Activated CD4-positive, CD25-positive, alpha-beta regulatory T cell treated with anti-CD3 and anti-CD28 coated beads, Interleukin-2, amount 50 U/mL, for 24 hours (primary cell): ENCODE measurements at places on chromosomes 11 and 22.

GRCh38 chr11:65435981-65436411 lies 13.4 kb downstream of the NEAT1 start:
- ATAC-seq = no peak

DNA sequence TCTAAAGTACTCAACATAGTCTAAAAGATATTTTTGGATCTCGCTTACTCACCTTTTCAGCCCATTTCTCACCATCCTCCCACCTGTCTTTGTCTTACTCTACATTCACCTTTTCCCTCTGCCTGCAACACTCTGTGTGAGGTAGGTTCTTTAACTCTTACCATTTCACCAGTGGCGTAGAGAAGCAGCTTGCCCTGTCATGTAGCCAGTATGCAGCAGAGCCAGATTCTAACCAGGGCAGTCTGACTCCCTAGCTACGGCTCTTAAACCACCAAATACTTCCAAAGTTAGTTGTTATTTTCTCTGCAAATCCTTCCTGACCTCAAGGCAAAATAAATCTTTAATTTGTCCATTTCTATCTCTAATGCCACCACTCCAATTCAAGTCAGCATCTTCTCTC lies 7.5 kb downstream of the ALG8 start:
- no peak for ATAC-seq

DNA sequence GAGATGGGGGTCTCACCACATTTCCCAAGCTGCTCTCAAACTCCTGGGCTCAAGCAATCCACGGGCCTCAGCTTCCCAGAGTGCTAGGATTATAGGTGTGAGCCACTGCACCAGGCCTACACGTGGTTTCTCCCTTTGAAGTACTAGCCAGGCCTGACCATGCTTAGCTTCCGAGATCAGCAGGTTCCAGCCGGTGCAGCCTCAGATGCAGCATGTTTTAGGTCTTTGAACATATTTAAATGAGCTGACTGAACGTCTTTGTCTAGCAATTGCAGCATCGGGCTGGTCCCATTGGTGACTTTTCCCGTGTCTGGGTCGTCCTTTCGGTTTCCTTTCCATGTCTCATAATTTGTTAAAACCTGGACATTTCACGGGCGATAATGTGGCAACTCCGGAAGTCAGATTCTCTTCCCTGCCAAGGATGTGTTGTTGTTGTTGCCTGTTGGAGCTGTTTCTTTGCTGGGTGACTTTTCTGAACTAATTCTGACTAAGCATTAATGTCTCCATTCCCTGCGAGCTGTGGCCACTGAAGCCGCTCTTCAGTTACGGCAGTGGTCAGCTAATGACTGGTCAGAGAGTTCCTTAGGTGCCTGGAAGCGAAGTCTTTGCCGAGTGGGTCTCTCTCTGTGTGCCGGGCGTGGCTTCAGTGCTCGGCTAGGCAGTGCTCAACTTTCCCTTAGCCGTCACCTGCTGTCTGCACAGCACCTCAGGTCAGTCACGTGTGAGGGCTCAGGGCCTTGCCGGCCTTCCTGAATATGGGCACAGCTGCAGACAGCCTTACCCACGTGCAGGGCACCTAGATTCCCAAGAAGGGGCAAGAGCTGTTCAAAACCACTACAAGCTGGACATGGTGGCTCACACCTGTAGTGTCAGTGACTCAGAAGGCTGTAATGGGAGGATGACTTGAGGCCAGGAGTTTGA lies 3.8 kb upstream of the CYP2D6 start:
- ATAC-seq = no peak

DNA sequence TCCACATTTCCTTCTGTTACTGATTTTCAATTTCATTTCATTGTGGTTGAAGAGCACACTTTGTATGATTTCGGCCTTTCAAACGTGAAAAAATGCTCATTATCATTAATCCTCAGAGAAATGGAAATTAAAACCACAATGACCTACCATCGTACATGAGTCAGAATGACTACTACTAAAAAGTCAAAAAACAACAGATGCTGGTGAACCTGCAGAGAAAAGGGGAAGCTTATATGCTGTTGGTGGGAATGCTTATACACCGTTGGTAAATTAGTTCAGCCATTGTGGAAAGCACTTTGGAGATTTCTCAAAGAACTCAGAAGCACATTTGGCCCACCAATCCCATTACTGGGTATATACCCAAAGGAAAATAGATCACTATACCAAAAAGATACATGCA lies 57.6 kb downstream of the DLG2 start:
- peak; percentile 33 for ATAC-seq

- ATAC-seq = peak; percentile 79
These were observed 14.9 kb downstream of the SCYL1 start for GRCh38 chr11:65539744-65540289.

GRCh38 chr11:1196516-1197391 lies 26.1 kb upstream of the MUC5B start:
- no peak for ATAC-seq

- peak; percentile 57 for ATAC-seq
These were observed 20.2 kb downstream of the RTN4RL2 start for GRCh38 chr11:57480409-57481137.

- ATAC-seq = no peak
These were observed 30.4 kb downstream of the CYP2R1 start for GRCh38 chr11:14861680-14862079.

DNA sequence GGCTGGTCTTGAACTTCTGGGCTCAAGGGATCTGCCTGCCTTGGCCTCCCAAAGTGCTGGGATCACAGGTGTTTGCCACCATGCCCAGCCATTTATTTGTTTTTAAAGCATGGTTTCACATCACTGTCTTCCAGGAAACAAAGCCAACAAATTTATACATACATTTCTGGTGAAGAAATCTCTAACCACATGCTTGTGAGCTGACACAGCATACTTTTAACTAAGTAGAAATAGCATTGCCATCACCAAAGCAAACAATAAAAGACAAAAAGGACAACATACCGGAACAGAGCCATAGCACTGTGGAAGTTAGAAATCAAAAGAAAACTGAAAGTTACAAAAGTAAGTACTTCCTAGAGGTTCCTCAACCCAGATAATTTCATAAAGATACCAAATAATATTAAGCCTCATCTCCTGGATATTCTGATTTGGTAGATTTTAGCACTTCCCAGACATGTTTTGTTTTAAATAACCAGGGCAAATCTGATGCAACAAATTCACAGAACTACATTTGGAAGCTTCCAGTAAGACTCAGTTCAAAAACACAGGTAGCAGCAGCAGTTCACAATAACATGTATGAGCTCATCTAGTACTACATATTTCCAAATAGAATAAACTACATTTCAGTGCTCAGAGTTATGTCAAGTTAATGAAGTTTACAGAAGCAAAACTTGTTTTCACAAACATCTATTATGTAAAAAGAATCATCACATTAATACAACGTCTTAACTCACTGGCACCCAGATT lies 70.6 kb downstream of the RRAS2 start:
- no peak for ATAC-seq

DNA sequence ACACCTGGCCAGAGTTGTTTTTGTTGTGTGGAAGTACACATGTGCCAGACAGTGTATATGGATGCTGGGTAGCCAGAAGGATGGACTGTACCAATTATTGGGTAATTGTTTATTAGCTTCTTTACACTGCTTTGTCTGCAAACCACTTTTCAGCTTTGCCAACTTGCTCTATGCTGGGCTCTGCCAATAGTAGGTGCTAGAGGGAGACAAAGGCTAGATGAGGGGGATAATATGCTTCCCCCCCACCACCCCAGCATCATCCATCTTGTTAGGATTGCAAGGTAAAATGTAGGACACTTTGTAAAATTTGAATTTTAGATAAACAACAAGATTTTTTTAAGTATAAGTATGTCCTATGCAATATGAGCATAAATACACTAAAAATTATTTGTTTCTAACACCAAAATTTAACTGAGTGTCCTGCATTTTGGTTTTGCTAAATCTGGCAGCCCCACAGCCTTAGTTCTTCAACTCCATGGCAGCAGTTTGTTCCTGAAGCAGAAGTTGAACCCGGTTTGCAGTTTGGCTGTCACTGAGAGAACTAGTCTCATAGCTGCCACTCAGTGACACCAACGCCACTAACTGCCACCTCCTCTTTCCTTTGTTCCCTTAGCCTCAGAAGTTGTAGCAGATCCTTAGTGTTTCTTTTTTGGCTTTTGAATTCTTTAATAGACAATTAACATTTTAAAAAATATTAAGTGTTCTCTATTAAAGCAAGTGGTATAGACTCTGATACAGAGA lies 78.8 kb downstream of the CCDC81 start:
- ATAC-seq = no peak

GRCh38 chr11:126589492-126589803 lies 234.0 kb downstream of the ST3GAL4 start:
- ATAC-seq = no peak

GRCh38 chr11:46674463-46675287 lies 25.7 kb downstream of the ARHGAP1 start:
- no peak for ATAC-seq

GRCh38 chr11:120883404-120884080 lies 140.4 kb upstream of the TBCEL start:
- ATAC-seq = no peak

DNA sequence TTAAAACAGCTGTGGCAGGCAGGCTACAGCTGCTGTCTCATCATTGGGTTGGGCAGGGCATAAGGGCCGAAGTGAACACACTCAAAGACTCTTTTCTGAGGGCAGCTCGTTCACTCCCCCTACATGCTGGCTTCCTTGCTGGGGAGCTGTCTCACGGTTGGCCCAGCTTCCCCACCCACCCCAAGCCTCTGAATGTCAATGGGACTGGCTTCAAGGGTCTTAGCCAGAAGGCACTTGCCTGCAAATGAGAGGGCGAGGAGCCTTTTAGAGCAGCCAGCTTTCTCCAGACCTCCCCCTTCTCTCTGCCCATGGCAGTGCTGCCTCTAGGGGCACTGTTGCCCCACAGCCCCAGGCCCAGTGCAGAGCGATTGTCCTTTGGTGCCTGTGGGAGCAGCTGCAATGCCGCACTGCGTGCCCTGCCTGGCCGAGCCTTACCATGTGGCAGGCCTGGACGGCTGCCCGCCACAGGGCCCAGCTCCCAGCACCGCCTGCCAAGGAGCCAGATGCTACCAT lies 94.7 kb upstream of the RASSF10 start:
- no peak for ATAC-seq

- ATAC-seq = peak; percentile 32
These were observed 328.8 kb upstream of the PITPNB start for GRCh38 chr22:28247667-28248363.

DNA sequence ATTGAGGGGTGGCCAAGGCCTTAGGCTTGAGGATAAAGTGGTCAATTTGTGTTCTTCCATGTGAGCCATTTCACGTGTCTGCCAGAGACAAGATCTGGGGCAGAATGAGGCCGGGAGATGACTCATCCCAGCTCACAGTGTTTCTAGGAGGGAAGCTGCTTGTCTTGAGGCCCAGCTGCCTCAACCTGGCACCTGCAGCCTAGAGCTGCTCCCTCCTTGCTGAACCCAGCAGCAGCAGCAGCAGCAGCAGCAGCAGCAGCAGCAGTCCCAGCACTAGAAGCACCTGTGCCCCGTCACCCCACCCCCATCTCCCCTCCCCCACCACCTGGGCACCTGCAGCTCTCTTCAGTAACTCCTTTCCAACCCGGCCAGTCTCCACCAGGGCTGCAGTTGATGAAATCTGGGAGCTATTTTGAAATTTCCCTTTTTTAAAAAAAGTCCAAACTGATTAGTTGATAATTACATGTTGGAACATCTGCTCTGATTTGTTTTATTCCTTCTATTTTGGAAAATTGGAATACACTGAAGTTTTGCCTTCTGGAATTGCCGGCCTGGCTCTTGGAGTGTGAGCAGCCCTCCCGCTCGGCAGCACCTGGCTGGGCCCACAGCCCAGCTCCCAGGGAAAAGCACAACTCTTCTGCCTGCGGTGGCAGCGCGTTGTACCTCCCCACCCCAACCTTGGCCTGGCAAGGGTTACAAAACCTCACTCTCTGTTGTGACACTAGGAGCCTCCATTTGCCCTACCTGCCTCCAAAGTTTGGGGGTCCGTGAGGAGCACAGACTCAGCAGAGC lies 143.5 kb downstream of the NXPE2 start:
- no peak for ATAC-seq

DNA sequence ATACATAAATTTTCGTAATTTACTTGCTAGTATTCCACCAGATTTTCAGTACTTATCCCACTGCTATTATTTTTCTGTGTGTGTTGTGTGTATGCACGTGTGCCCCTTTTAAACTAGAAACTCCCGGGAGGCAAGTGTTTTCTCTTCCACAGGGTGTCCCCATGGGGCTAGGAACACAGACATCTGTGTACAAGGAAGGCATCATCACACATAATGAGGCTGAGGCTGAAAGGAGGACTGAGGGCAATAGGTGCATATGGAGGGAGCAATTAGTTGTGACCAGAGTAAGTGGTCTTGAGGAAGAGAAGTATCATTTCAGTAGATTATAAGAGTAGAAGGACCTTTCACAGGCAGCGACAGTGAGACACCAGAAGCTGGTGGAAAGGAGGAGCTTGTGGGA lies 2.1 kb upstream of the DPAGT1 start:
- ATAC-seq = no peak

GRCh38 chr11:114377612-114378267 lies 22.6 kb downstream of the C11orf71 start:
- ATAC-seq = no peak

DNA sequence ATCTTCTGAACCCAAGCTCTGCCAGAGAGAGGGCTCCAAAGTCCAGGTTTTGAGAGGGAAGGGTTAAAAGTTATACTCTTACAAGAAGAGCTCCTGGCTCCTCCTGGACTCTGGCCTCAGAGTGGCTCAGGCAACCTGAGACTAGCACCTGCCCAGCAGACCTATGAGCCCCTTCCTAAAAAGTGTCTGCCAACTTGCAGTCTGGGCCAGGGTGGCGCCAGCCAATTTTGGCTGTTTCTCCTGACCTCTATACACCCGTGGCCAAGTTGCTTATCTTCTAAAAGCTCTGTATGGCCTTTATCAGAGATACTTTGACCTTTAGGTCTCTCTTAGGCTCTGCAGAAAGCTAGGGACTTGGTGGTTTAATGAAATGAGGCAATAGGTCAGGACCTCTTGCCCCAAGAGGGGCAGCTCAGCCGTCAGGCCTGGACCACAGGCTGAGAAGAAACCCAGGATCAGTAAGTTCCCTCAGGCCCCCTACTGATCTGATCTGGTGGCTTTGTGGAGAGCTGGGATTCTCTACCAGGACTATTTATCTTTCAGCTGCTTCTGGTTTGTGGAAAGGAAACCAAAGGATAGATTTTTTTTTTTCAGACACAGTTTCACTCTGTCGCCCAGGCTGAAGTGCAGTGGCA lies 10.3 kb upstream of the UCP3 start:
- ATAC-seq = no peak

DNA sequence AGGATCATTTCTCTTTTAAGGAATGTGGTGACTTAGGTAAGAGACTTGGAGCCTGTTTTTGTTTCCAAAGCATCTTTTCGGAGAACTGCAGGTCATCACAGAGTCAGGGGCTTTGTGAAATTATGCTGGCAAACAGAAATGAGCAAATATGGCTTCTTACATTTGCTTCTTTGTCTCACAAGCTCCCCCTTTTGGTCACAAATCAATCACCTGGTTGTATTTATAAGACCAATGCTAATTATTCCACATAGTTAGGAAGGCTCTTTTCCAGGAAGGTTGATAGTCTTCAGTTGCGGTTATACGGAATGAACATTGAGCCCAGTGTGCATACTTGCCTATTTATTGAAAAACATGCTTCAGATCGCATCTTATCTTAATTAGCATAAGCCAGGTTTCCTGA lies 34.6 kb upstream of the CEP126 start:
- ATAC-seq = no peak

- no peak for ATAC-seq
These were observed 501.9 kb downstream of the BRD1 start for GRCh38 chr22:49325531-49326395.
